ENCODE measurements at places on chromosomes 7 and 10. TPM values are rescaled to one million over a fixed set of nuclear protein-coding genes. Genes with fewer than 3 reads are reported as not detected.
A peak's percentile ranks its signal among the peaks of the same experiment; 100 is the strongest.

GRCh38 chr7:3915337-3915878 is 614.4 kb downstream of the SDK1 start:
- no peak for DNase-seq

- DNase-seq: no peak
These were observed 37.2 kb upstream of the BMPER start for GRCh38 chr7:33868166-33868565.

- no peak for DNase-seq
These were observed 2.8 kb downstream of the SRGN start for GRCh38 chr10:69090685-69091084.

GRCh38 chr7:102434039-102434486 is 688 bp downstream of the ORAI2 start:
- DNase-seq: no peak

GRCh38 chr7:2017914-2018568 is 214.7 kb downstream of the MAD1L1 start:
- DNase-seq: peak; percentile 10

DNA sequence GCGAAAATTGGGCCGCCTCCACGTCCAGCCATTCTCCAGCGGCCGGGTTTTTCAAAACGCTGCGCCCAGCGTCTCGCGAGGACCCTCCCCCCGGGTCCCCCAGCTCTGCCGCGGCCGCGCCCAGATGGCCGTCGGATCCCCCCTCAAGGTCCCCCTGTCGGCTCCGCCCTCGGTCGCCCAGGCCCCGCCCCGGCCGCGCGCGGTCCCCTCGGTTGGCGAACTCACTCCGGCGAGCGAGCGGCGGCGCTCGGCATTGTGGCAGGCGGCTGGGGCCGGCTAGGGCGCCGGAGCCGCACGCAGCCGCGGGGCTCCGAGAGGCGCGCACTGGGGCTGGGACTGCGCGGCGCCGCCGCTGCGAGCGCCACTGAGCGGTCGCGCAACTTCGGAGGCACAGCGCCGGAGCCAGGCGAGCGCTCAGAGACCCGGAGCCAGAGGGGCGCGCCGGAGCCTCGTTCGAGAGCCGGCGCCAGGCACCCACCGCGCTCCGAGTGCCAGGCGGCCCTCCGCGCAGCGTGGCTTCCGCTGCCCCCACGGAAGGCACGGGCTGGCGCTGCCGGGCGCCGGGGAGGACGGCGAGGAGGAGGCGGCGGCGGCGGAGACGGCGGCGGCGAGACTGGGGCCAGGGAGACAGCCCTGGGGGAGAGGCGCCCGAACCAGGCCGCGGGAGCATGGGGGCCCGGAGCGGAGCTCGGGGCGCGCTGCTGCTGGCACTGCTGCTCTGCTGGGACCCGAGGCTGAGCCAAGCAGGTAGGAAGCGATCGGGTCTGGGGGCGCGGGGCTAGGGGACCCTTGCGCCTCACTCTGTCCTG is at the start of gene UNC5B:
TSS of gene UNC5B (plus strand) at position 253 of the 809 bp plus-strand sequence. CDS start at position 669, 416 bp downstream.
- DNase-seq: peak; percentile 92

DNA sequence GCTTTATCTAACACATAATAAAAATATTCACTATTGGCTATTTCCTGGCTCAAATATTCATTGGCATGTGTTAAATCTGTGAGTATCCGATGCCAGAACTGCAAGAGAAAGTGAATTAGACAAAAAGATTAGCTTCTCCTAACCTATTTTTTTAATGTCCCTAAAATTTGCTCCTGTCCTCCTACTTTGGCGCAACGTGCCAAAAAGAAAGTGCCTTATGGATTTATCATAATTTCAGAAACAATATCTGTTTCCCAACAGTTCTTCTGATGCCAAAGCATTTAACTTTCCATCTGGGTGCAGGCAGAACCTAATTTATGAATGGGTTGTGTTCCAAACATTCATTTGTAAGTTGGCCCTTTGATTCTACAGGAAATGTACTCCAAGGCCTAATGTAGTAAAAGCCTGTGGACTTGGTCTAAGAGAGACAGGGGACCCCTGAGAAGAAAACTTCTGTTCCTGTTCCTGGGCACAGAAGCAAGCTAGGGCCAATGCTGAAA is 15.4 kb downstream of the PIP4K2A start:
- DNase-seq: no peak

DNA sequence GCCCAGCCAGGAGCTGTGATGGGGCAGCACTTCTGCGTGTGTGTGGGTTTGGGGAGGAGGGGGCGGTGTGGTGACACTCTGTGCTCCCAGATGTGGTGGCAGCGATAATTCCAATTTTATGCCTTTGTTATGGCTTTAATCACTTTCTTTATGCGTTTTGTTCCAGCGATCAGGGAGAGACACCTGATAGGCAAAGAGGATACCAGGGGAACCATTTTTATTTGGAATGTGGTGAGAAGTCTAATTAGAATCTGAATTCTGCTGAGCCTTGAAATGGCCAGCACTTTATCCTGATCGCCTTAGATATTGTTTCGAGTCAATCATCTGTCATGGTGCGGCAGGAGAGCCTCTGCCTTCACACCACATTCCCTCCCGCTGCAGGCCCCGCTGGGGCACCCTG is 79.5 kb downstream of the HIF1AN start:
- no peak for DNase-seq

- DNase-seq: no peak
These were observed at the start of gene TARP for GRCh38 chr7:38273286-38273995. TSS of gene TARP (minus strand) at chr7:38273636.

- no peak for DNase-seq
These were observed 2.6 kb downstream of the MRPL43 start for GRCh38 chr10:100984672-100985177.

DNA sequence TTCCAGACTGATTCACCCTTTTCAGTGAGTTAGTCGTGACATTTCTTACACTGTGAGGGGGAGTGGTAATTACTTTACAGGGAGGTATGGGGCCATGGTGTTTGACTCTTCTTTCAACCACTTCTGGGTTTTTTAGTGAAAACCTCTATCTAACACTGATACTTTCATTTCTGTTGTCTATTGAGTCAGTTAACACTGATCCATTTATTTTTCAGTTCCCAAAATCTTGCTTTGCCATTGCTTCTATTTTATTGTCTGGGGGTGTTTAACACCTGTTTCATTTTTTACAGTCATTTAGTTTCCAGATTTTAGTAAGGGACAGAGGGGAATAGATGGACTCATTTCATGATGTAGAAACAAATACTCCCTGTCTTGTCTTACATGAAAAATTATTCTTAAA is 61.5 kb downstream of the HELLS start:
- DNase-seq: no peak

- DNase-seq: no peak
These were observed 19.2 kb downstream of the ERCC6 start for GRCh38 chr10:49519717-49520116.

- no peak for DNase-seq
These were observed 75.9 kb downstream of the ADARB2 start for GRCh38 chr10:1661416-1661815.

DNA sequence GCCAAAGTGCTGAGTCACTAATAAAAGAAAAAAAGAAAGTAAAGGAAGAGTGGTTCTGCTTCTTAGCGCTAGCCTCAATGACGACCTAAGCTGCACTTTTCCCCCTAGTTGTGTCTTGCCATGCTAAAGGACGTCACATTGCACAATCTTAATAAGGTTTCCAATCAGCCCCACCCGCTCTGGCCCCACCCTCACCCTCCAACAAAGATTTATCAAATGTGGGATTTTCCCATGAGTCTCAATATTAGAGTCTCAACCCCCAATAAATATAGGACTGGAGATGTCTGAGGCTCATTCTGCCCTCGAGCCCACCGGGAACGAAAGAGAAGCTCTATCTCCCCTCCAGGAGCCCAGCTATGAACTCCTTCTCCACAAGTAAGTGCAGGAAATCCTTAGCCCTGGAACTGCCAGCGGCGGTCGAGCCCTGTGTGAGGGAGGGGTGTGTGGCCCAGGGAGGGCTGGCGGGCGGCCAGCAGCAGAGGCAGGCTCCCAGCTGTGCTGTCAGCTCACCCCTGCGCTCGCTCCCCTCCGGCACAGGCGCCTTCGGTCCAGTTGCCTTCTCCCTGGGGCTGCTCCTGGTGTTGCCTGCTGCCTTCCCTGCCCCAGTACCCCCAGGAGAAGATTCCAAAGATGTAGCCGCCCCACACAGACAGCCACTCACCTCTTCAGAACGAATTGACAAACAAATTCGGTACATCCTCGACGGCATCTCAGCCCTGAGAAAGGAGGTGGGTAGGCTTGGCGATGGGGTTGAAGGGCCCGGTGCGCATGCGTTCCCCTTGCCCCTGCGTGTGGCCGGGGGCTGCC is at the start of gene IL6:
TSS of gene IL6 (plus strand) at position 294 of the 807 bp plus-strand sequence. CDS start at position 357, 63 bp downstream.
- peak; percentile 89 for DNase-seq

GRCh38 chr7:121515630-121516401 is 119.7 kb upstream of the FAM3C start:
- no peak for DNase-seq

- DNase-seq: no peak
These were observed 1289.0 kb upstream of the AUTS2 start for GRCh38 chr7:68309271-68309670.

TET1 gene
- total RNA-seq: 2.1 TPM

FGFR2 gene
- 0.49 TPM for total RNA-seq

ARL4A gene
- 6.9 TPM for total RNA-seq

PLCE1 gene
- total RNA-seq: 19.7 TPM

NRAP gene
- 735 TPM for total RNA-seq

PPP1R17 gene
- not detected for total RNA-seq

FAM221A gene
- total RNA-seq: 2.5 TPM

WNT8B gene
- total RNA-seq: not detected

SH2D4B gene
- total RNA-seq: not detected
